ENCODE measurements at places on chromosomes 2 and 18.

- DNase-seq, result no peak
These were observed 474.1 kb downstream of the IRS1 start for GRCh38 chr2:226325526-226325925.

- DNase-seq, result no peak
These were observed 215.5 kb upstream of the RAB6C start for GRCh38 chr2:129763966-129764365.

DNA sequence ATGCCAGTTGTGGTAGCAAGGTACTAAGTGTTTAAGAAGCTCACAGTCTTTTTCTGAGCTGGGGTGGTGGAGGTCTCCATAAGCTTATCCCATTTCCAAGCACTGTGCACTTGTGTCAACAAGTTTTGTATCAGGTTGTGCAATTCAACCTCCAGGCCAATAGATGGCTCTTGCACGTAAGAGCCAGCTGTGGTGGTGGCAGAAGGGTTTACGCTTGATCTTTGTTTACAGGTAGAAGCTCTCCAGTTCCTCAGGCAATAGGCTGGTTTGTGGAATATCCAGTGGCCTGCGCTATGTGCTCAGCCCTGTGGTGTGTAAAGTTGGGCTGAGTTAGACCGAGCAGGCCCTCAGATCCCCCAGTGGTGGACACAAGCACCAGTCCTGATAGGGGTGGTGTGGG lies 89.7 kb upstream of the CNTNAP5 start:
- DNase-seq, result no peak

GRCh38 chr2:240689975-240690374 lies 1.7 kb upstream of the AQP12A start:
- no peak for DNase-seq

DNA sequence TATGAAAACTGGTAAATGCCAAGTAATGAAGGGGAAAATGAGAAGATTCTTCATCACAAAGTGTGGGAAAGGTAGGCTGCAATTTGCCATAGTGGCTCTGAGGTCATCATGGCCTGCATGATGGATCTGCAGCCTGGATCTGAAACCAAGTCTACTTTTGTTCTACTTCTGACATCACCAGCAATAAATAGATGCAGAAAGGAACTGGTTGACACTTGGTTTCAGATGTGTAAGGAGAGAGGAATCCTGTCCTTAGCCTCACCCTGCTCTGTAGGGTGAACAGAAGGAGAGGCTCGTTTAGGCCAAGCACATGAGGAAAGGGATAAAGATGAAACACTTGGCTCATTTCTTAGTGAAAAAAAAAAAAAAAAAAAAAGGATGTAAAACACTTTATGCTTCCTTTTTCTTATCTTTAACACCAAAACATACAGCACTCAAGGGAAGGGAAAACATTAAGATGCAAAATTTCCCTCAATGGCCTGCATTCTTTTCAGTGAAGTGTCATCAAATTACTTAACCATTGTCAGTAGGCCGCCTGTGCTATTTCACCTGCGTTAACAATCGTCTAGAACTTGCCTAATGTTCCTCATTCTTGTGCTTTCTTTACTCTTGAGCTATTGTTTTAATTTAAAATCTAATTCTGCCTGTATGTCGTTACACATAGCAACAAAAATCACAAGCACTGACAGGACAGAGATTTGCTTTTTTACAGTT lies 3.9 kb downstream of the NEB start:
- no peak for DNase-seq

DNA sequence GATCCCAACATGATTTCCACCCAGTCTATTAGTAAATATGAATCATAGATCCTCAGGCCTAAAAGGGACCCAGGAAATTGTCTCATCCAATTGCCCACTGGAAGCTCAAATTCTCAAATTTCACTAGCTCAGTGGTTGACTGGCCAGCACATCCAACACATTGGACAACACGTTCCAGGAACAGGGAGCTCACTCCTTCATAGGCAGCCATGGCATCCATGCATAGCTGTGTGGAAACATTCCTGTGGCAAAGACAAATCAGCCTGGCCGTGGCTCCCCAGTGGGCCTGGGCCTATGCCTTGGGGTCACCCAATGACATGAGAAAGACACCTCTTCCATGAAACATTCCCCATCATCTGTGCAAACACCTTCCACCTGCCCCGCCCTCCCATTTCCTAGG lies 261.1 kb downstream of the ANAPC1 start:
- DNase-seq, result no peak

DNA sequence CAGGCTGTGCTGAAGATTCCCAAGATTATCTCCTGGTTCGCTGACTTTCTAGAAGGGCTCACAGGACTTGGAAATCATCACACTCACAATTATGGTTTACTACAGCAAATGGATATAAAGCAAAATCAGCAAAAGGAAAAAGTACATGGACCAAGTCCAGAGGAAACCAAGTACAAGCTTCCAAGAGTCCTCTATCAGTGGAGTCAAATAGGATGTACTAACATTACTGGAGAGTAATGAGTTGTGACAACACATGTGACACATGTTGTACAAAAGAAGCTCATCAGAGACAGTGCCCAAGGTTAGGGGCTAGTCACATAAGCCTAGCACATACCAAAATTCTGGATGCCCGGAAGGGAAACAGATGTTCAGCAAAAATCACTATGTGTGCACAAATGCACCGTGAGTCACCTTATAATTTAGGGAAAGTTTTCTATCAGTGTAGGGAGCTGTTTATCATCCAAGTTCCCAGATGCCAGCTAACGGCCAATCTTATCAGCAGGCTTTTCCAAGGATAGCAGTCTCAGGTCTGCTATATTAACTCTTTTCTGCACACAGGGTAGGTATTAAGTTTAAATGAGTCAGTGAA lies 9.5 kb downstream of the TMEM237 start:
- DNase-seq, result no peak

DNA sequence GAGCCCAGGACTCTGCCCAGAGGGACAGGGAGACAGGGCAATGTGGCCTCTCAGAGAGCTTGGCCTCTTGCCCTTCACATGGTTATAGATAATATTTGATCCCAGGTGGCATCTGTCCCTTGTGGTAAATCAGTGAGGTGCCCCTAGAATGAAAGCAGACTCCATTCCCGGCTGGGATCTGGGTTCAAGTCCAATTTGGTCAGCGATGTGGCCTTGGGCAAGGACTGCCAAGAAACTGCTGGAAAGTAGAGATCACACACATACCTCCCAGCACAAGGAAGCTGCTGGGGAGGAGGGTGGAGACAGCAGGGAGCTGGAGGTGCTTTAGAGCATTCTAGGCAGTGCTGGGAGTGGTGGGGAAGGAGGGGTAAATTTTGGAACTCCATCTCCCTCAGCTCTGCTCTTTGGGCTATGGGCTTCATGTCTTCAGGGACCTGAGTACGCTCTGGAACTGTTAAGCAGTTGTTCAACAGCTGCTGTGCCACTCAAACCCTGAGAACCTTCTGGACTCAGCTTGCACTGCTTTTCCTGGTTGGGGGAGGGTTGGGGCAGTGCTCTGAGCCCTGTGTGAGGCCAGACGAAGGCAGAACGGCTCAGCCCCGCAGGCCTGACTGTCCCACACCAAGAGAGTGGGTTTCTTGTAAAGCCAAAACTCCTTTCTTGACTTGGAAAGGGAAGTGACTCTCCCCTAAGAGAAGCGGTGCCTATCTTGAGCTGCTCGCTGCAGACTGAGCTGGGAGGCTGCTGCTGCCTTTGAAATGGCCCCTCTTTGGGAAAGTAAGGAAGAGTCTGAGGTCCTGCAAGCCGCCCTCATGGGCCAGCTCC lies 23.0 kb downstream of the INPP5D start:
- no peak for DNase-seq

DNA sequence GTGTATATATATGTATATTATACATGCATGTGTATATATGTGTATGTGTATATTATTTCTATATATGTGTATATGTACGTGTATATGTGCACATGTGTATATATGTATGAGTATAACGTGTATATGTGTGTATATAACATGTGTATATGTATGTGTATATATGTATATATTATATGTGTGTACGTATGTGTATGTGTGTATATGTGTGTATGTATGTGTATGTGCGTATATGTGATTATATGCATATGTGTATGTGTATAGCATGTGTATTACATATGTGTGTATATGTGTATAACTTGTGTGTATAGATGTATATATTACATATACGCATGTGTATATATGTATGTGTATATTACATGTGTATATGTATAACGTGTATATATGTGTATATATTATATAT lies 32.1 kb upstream of the ID2 start:
- DNase-seq, result no peak

DNA sequence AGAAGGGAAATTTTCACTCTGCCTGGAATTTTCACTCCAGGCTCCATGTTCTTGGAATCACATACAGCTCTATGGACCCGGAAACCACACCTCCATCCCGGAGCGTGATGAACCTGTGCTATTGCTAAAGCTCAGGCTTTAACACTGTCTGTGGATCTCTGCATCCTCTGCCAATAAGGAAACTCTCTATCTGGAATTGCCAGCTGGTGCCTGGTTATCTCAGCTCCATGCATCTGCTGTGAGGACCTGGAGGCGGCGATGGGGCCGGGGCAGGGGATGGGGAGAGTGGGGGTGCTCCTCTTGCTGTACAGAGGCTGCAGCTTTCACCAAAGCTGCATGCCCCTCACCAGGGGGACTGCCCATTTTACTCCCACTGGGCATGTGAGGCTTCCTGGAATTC lies 754.0 kb upstream of the SOX11 start:
- DNase-seq, result no peak

GRCh38 chr2:84782717-84783442 lies 98.0 kb downstream of the TRABD2A start:
- peak; percentile 20 for DNase-seq

GRCh38 chr2:184743096-184743495 lies 144.8 kb downstream of the ZNF804A start:
- DNase-seq, result no peak

DNA sequence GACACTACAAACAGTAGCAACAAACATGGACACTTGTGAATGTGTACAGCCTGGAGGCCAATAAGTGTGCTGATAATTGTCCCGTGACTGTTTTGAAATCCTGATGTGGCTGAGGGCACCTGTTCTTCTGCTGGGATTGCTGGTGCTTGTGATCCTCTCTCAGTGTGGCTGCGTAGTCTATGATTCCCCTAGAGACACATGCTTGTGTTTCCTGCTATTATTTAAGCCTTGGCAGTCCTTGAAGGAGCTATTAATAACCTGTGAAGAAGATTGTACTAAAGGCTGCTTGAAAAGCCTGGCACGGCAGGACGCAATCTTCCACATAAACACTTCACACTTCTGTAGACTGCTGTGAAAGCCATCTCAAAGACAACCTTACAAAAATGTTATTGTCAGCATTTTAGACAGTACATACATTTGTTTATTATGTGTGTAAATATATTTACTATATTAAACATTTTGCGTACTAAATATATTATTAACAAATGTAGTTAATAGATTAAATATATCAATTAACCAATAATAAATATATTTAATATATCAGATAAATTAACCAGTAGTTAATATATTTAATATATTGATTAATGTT lies 71.4 kb downstream of the GALR1 start:
- no peak for DNase-seq

DNA sequence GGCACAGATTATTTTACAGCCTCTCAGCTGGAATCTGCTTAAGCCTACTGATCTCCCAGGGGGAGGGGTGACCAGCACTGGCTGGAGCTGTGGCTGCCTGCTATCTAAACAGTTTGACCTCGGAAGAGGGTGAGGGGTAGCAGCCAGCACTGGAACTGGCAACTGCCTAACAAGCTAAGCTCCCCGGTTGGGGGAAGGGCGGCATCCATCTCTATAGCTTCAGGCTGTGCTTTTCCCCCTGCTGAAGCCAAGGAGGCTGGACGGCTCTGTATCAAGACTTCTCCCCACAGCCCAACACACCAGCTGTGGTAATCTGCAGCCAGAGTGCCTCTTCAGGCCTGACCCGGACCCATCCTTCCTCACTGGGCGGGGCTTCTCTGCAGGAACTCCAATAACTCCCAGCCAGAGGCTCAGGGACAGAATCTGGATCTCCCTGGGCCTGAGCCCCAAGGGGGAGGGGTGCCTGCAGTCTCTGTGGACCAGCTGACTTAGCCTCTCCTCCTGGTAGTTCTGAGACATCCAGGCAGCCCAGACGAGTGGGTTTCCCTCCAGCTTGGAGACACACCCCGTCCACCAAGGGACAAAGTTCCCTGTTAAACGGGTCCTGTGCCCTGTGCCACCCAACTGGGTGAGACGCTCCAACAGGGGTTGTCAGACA lies 560.2 kb downstream of the LRP1B start:
- no peak for DNase-seq

GRCh38 chr2:3427272-3427671 lies 47.8 kb downstream of the TRAPPC12 start:
- no peak for DNase-seq

- no peak for DNase-seq
These were observed 66.4 kb upstream of the MMADHC start for GRCh38 chr2:149653831-149654445.

DNA sequence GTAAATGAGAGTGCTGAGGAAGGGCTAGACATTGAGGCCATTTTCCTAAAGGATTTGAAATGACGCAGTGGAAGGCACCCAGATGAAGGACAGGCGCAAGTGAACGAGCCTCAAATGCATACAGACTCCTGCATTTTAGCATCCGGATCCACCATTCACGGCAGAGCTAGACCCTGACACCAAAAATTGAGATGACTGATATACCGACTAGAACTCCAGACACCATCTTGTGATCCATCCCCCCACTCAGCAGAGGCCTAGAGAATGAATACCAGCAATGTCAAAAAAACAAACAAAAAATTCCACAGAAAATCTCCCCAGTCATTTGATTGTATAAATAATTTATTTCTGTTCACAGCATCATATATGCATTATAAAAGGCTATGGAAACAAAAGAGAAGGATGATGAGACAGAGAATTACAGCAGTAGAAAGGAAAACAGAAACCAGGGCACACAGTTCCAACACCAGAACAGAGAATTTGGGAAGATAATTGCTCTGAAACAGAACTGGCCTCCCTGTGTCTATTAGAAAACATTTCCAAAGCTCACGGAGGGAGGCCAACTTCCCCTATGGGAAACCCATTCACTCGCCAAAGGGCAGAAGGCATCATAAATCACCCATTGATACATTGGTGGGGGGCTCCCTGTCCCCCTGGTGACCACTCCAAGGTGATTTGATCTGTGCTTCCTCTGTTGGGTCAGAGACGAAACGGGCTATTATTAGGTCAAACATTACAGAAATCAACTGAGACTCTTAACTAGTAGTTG lies 4.0 kb downstream of the ARL4C start:
- DNase-seq, result peak; percentile 49

GRCh38 chr2:218465987-218466633 lies 47.2 kb downstream of the VIL1 start:
- DNase-seq, result no peak

DNA sequence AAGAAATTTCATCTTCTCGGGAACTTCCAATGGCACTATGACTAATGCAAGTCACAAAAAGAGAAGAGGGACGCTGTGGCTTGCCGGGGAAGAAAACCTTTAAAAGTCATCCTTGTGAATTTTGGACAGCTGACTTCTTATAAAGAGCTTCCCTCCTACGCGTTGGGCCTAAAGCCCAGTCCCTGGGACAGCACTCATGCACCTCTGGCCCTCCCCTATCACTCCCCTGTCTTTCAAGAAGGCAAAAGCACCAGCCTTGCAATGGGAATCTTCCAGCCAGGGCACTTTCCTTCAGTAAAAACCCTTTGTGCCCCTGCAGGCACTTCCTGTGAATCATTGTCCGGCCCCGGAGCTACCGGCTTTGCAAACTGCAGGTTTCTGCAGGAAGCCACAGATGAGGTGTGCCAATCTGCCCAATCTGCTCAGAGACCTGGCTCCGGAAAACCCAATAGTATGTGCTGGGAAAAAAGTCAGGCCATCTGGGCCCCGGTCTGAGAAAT lies 7.1 kb downstream of the MREG start:
- peak; percentile 55 for DNase-seq

- DNase-seq, result no peak
These were observed 186.5 kb downstream of the RTP5 start for GRCh38 chr2:242056026-242056425.
